ENCODE measurements at places on chromosomes 13 and 19.

- no peak for DNase-seq
Measured at GRCh38 chr19:4152241-4152998, 1.0 kb upstream of the CREB3L3 start.

DNA sequence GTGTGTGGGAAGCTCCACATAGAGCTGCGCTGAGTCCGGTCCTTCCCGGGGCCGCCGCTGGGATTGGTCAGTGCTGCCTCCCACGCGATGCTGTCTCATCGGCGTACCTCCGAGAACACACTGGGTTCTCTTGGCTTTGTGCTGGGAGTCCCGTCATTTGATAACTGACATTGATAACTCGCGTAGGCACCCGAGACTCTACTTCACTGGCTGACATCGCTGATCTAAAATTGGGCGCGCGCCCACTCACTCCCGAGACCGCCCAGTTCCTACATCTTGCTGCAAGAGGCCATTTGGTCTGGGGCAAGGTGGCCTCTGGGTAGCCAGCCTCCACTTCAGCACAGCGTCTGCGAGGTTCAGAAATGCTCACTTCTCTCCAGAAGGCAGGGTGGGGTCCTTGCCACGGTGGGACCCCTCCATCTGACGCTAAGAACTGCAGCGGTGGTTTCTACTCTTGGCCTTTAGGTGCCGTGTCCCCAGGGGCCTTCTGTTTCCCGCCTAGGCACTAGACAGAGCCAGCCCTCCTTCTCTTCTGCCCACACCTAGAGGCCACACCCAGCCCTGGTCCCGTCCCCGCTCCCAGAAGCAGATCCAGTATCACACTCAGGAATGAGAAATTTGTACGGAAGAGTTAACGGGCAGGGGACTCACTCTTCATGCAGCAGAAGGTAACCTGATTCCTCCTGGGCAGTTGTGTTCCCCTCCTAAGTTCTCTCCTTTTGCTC, 40.7 kb upstream of the ATP11A start:
- DNase-seq: no peak

DNA sequence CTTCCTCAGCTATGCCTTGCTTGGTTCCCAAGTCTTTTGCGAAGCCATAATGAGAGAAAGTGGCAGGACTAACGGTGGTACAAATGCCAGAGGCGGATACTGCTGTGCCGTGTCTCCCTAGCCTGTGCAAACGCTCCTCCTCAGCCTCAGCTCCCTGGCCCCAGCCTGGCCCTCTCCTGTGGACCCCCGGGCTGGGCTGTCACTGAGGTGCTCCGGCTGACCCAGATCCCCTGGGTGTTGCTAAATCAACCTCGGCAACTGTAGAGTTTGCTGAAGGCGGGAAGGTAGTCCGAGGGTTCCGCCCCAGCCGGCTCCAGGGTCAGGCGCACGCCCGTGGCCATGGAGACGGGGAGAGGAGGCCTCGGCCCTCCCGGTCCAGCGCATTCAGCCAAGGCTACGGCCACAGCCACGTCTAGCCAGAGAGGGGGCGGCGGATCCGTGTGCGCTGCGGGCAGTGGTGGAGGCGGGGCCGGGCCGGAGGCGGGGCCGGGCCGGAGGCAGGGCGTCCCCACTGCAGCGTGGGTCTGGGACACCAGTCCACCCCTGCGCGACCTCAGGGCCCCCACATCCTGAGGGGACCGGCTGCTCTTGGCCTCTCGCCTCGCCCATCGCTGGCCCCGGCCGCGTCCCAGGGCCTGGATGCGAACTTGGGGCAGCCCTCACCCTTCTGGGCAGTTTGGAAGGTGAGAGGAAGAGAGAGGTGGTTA, 16.4 kb upstream of the ZNF492 start:
- DNase-seq: no peak

GRCh38 chr19:18507727-18508440, 14.0 kb downstream of the ELL start:
- DNase-seq: no peak

DNA sequence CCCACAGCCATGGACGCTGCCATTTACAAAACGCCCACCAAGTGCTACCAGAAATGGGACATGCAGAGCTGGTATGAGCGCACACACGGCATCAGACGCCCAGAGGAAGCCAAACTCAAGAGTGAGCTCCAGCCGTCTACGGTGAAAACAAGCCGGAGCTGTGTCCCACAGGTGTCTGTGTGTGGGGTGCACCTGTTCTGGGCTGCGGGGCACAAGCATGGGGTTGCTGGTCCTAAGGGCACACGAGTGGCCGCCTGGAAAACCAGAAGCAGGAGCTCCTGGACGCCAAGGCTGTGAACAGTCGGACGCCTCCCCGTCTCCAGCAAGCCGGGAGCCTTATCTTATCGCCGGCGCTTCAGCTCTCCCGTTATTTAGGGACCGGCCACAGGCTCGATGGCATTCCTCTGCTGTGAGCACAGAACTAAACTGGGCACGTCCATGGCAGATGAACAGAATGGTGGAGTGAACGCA, 1.3 kb downstream of the ADPRHL1 start:
- DNase-seq: no peak

DNA sequence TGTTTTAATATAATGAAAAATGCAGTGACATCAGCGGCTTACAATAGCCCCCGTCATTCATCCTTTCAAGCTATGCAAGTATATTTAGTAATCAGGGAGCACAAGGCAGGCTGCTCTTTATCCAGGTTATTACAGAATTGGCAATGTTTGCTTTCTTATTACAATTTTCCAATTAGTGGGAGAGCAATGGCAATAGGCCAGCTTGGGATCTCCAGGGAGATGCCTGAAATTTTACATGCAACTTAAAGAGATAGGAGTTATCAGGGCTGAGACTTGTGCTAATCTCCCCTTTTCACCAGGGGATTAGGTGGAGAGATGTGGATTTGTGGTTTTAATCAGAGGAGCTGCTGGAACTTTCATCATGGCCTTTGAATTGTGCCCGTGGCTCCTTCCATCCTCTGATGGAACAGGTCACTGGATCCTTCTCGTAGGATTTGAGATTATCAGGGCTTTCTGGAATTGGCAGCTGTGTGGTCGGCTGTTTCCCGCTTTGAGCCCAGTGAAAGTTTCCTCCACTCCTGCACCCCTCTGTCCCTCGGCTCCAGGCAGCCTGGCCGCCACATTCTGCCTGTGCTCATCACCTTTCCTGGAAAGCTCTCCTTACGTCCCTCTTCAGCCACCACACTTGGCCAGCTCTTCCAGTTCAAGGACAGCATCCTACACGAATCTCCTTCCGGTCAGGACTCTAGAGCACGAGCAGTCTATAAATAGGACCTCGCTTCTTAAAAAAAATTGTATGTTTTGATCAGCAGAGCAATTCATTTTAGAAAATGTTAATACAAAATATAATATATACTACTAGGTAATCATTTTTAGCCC, 47.0 kb downstream of the CBY2 start:
- DNase-seq: no peak

GRCh38 chr13:50911081-50911631, 1.6 kb downstream of the RNASEH2B start:
- DNase-seq: no peak

DNA sequence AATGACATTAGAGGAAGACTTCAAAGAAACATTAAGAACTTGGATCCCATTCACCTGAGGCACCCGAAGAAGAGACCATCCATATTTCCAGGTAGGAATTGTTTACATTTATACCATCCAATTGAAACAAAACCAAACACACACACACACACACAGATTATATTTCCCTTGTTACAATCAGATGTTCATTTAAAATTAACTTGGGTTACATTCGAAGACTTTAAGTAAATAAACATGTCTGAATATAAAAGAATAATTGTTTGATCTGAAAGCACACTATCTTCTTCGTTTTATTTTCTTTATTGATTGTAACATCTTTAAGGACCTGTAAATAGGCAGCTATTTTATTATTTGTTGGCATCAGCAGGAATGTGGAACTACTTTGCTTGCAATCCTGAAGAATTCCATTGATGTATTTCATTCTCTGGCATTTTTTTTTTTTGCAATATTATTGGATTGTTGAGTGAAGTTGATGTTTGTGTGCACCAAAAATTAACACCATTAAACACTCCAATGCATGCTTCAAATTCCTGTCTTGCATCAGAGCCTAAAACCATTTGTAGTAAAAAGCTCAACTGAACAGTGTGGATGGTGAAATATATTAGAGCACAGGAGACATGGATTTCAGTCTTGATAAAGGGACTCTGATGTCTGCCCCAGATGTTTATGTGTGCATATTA, 85.3 kb upstream of the FRY start:
- no peak for DNase-seq

DNA sequence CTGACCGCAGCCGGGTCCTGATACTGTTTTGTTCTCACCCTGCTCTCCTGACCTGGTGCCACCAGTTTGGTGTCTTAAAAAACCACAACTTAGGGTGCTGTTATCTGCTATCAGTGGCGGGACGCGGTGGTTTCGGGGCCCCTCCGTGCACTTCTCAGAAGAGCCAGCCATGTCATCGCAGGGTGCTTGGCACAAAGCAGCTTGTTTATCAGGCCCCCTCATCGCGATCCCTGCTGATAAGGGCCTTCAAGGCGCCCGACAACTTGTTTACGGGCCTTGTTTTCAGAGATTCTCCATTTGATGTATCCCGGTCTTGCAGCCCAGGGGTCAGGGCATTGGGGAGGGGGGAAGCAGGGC, 58.1 kb upstream of the KLF2 start:
- DNase-seq: peak; percentile 25

- no peak for DNase-seq
Measured at GRCh38 chr13:68690567-68690966, 1417.1 kb upstream of the ATXN8OS start.

DNA sequence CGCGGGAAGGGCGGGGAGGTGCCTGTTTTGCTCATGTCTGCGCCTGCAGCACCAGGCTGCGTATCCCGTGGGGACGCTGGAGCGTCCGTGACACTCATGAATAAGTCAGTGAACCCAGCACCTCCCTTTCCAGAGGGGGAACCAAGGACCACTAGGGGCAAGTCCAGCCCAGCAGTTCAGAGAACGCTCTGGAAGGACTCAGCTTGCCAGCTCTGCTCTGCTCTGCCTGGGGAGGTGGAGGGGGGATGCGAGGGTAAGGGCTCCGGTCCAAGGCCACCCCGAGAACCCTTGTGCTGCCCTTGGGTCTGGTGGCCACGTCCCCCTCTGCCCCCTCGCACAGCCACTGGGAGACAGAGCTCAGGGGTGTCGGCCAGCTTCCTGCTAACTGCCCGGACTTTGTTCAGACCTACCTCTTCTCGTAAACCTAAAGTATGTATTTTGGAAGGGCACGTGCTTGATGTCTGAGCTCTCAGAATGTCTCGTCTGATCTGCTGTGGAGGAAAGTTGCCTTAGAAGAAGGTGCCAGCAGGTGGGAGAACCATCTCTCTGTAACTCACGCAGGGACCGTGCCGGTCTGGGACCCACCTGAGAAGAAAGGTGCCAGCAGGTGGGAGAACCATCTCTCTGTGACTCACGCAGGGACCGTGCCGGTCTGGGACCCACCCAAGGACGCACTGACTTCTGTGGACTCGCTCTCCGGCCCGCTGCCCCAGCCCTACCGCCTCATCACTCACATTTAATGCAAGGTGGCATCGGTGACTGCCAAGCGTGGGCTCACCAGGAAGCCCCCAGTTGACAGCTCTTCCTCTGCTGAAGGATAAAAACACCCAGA, 34.1 kb downstream of the TMEM255B start:
- DNase-seq: no peak

- DNase-seq: no peak
Measured at GRCh38 chr19:23507446-23507845, 112.2 kb upstream of the ZNF91 start.

Measured in stimulated activated CD4-positive, alpha-beta T cell treated with anti-CD3 and anti-CD28 coated beads, Interleukin-4, amount 100 ng/mL, for 1 hour (primary cell).